ENCODE measurements at places on chromosomes 1 and 21.

GRCh38 chr1:70034403-70034802 is 171.0 kb downstream of the LRRC40 start:
- DNase-seq, result peak; percentile 2

DNA sequence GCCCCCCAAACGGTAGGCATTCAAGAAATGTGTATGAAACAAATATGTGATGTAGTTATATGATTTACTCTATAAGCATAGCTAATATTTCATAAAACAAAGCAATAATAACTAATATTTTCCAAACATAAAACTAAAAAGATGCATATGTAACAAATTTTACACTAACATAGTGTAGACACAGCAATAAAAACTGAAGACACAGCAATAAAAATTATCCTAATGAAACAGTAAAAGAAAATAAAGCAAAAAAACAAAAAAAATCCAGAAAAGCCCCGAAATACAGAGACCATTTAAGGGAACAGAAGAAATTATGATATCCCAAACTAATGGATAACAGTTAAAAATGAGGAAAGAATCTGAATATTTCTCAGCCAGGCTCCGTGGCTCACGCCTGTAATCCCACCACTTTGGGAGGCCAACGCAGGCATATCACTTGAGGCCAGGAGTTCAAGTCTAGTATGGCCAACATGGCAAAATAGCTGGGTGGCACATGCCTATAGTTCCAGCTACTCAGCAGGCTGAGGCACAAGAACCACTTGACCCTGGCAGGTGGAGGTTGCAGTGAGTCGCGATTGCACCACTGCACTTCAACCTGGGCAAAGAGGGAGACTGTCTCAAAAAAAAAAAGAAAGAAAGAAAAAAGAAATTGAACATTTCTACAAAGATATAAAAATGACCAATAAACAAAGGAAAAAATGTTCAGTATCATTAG is 38.2 kb upstream of the PSMG1 start:
- no peak for DNase-seq

DNA sequence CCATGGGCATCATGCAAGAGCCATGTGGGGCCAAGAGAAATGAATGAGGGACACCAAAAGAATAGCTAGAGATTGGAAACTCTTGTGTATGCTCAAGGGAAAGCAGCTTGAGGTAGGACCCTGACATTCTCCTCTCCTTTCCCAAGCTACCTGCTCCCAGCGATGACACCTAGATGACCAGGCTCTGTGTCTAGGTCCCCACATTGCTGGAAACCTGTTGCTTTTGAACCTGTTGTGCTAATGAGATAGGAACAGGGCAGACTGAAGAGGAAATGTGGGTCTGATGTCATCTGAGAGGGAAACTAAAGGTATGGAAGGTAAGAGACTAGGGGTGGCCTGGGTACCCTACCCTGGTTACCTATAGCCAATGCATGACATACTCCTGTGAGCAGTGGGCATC is 1.8 kb downstream of the FMOD start:
- DNase-seq, result no peak

DNA sequence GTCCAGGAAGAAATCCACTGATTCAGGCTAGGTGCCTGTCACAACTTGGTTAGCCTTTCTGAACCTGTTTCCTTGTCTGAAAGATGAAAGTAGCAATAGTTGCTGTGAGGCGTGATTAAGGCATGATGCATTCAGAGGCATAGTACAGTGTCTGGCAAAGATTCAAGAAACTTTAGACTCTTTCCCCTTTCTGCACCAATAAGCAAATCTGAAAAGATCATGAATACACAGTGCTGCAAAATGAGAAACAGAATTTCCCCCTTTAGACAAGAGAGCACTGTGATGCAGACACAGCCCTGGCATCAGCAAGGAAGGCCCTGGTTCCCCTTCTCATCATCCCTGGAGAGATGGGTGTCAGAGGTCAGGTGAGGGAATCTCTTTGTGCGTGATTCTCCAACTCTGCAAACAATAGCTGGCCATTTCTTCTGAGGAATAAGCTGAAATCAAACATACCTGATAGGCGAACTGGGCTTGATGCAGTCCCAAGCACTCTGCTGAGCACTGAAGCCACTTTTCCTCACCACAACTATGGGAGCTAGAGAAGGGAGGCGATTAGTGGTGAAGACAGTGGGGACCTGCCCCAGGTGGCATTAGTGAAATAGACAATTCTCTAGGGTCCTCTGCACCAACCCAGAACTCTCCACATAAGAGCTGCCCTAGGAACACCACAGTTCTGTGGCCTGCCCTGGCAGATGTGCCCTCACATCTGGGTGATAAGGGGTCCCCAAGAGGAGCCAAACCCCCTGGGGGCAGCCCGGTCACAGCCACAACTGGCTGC is 41.7 kb downstream of the ITPKB start:
- DNase-seq, result no peak

GRCh38 chr1:200342511-200343311 is 67.1 kb downstream of the ZNF281 start:
- no peak for DNase-seq

- no peak for DNase-seq
Observed at GRCh38 chr1:220157738-220158137, 63.8 kb downstream of the IARS2 start.

- no peak for DNase-seq
Observed at GRCh38 chr1:28110555-28110954, 22.1 kb upstream of the EYA3 start.

DNA sequence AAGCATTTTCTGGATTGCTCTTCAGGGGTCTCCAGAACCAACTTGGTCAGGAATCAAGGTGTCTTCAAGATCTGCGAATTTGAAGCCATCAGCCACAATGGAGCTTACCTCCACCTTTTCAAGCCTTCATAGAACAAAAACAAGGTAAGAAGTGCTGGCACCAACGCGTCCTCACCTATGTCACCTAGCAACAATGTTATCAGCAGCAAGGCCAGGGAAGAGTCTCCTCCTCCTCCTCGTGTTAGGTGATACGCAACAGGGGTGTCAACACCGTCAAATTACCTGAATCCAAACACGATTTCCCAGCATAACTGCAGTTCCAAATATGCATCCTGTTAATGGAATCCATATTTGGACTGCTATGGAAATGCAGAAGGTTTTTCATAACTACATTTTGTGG is 4.1 kb upstream of the TIAM1 start:
- DNase-seq, result no peak

DNA sequence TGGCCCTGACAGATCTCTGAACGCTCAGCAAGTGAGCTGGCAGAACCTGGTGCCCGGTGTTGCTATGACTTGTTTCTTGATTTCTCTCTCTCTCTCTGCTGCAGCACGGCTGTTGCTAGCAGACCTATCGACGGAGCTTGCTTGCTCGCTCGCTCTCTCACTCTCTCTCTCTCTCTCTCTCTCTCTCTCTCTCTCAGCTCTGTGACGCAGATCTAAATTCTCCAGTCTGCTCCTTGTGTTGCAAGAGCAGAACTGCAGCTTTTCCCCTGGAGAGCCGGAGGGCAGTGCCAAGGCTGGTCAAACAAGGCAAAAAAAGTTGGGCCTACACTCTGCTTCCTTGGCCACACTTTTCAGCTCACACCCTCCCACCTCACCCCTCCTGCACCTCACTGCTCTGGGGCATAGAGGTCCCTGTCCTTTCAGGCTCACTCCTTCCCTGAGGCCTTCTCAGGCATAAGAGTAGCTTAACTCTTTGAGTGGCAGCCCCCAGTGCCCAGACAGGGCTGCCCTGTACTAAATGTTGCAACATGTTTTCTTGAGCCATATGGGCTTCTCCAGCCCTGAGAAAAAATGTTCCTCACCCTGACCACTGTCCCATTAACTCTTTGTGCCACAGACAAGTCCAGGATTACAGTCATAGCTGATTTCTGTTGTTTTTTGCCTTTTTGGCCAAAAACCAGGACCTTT is 72.2 kb downstream of the CD46 start:
- DNase-seq, result peak; percentile 59

GRCh38 chr1:1085911-1086841 is 12.1 kb upstream of the RNF223 start:
- no peak for DNase-seq

DNA sequence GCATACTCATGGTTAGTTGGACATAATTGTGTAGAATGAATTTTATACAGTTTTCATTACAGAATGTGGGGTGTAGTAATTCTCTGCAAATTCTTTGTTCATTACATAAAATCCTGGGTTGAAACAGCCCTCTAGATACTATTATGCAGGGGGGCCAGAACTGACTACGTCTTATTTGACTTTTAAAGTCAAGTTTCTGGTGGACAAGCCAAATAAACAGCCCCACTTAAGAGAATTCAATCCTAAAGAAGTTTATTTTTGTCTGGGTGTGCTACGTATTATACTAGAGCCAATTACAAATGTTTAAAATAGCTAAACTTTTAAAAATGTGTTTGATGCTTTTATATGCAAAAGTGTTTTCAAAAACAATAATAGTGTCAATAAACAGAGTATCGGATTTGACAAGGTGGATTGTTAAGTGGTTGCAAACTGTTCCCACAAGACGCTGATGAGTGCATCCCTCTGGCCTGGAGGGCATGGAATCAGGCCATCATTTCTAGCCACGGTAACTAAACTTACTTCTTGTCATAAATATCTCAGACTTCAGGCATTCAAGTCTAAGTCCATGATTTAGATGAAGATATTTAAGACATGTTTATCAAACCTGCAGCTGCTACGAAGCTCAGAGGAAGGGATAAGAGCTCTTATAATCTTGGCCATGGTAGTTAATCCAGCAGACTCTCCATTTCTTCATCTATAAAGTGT is 646.3 kb downstream of the KIF26B start:
- no peak for DNase-seq

GRCh38 chr1:67754526-67754920 is 69.5 kb downstream of the GADD45A start:
- DNase-seq, result no peak

GRCh38 chr1:86064899-86065298 is 91.7 kb downstream of the COL24A1 start:
- no peak for DNase-seq

DNA sequence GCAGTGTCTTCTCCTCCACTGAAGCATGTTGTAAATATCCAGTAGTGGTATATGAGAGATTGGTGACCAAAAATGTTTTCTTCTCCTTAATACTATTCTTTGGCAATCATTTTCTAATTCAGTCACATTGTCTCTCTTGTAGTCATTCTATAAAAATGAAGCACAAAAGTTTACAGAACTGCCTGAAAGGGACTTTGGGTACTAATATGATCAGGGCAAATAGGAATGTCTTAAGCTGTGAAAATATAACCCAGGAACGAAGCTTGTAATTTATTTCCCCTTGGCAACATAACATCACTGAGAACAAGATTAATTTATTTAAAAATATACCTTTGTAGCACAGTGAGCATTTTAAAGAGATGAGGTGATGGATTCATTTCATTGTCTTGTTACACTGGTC is 4.9 kb downstream of the B3GALT2 start:
- DNase-seq, result no peak

Measured in left renal cortex interstitium (tissue), 4 donors.